SJSA1 (cell line): ENCODE measurements at places on chromosomes 3 and 15. TPM values are rescaled to one million over a fixed set of nuclear protein-coding genes. Genes with fewer than 3 reads are reported as not detected.

DNA sequence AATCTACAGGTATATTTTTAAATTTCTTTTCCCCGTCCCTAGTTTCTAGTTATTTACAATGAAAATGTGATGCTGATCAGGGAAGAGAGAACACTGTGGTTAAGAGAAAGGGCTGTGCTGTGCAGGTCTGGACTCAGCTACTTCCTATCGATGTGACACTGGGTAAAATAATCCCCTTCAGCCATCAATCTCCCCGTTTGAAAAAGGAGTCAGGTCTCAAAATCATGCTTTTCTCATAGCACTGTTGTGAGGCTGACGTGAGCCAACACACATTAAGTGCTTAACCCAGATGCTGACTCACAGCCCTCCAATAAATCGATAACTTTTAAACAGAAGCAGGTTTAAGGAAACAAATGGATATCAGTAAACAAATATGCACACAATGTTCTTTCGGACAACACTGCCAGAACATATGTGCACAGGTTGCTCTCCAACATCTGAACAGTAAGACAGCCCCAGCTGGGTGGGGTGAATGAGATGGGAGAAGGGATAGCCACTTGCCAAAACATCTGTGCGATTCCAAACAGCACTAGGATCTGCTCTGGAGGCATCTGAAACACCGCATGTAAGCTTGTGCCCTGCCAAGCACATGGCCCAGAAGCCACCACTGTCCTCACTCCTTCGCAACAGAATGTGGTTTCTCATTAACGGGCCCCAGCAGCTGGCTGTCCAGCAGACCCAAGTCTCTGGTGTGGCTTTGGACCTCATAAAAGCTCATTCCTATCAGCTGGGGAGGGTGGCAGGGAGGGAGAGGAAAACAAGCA, 143.2 kb upstream of the PRICKLE2 start:
- no peak for DNase-seq
- H3K27me3 ChIP-seq, result no peaks in the 10 kb centered on the region
- no peak overlapping the region for H3K4me3 ChIP-seq

DNA sequence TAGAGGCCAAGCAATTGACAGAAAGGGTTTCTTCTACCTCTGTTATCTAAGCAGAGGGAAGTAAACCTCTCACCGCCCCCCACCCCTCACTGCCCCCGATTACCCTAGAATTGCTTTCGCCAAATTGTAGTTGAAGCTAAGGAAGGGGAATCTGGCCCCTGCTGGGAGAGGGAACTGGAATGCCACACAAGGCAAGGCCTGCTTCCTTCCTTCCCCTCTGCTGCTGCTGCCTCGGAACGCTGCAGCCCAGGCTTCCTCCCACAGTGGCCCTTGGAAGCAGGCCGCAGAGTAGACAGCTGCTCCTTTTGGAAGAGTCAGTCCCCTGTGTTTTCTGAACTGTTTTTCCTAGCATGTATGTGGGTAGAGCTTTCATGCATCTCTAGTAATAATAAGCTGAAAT, 21.6 kb downstream of the RLBP1 start:
- peaks cover 9% of the 10 kb centered on the region for H3K36me3 ChIP-seq
- DNase-seq, result no peak
- H3K27ac ChIP-seq, result no peak overlapping the region
- H3K27me3 ChIP-seq, result no peaks in the 10 kb centered on the region
- no peaks in the 10 kb centered on the region for H3K4me1 ChIP-seq
- H3K4me3 ChIP-seq, result no peak overlapping the region

DNA sequence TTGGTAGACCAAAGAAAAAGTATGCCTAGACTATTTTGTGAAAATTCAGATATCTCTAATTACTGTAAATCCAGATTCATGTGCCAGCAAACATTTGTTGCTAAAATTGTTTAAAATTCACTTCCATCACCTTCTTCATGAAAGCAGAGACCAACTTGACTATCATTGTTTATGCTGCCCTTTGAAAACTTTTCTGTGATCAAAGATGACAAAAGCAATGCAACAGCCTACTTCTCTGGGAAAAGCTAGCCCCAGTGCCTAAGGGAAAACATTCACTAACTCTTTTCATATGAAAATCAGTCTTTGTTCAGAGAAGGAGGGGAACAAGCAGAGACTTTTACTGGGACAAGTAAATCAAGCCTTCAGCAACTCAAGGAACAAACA, 178.0 kb upstream of the P2RY1 start:
- H3K4me1 ChIP-seq, result no peaks in the 10 kb centered on the region
- DNase-seq, result no peak
- no peaks in the 10 kb centered on the region for H3K27me3 ChIP-seq

GRCh38 chr15:75995611-75996010, 16.6 kb downstream of the NRG4 start:
- DNase-seq, result no peak
- H3K27ac ChIP-seq, result no peak overlapping the region
- H3K4me1 ChIP-seq, result no peaks in the 10 kb centered on the region
- no peaks in the 10 kb centered on the region for H3K27me3 ChIP-seq
- no peaks in the 10 kb centered on the region for H3K36me3 ChIP-seq
- no peak overlapping the region for H3K4me3 ChIP-seq

DNA sequence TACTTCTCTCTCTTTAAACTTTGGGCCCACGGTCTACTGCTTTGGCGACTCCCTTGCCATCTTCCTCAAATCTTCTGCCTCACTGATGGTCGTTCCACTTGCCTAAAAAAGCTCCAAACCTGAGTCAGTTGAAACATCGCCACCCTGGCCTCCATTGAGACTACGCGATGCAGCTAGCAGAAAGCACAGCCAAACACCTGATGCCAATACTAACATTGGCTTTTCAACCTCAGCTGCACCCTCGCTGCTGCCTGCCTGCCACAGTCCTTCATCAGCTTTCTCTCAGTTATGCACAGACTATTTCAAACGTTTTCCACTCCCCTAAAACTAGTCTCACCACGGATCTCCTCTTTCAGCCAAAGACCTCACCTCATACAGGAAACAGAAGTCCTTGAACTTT, 214.2 kb upstream of the TMCO5A start:
- DNase-seq, result no peak
- H3K27me3 ChIP-seq, result no peaks in the 10 kb centered on the region
- H3K4me3 ChIP-seq, result no peak overlapping the region
- H3K4me1 ChIP-seq, result no peaks in the 10 kb centered on the region
- H3K27ac ChIP-seq, result no peak overlapping the region
- no peaks in the 10 kb centered on the region for H3K36me3 ChIP-seq

- no peak overlapping the region for H3K4me3 ChIP-seq
- H3K27ac ChIP-seq, result no peak overlapping the region
- H3K27me3 ChIP-seq, result no peaks in the 10 kb centered on the region
- no peak for DNase-seq
Measured at GRCh38 chr3:38582941-38583645, 66.4 kb downstream of the SCN5A start.

STAC gene
- 24.1 and 29.1 TPM in 2 replicates for total RNA-seq
